ENCODE measurements at places on chromosomes 3 and 15. TPM values are rescaled to one million over a fixed set of nuclear protein-coding genes. Genes with fewer than 3 reads are reported as not detected.

GRCh38 chr3:147391781-147392624, 14.3 kb downstream of the ZIC4 start:
- no peak for DNase-seq

ACP3 gene
- total RNA-seq: 2.0 TPM

DNA sequence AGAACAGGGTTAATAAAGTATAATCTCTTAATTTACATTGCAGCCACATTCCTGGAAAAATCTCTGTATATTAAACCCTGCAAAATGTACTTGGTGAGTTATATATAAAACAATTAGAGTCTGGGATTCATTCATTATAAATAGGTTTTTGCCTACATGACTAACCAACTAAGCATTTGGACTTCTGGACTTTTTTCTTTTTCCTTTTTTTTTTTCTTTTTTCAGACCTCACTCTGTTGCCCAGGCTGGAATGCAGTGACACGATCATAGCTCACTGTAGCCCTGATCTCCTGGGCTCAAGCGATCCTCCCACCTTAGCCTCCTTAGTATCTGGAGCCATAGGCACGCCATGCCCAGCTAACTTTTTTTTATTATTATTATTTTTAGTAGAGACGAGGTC, 4.5 kb downstream of the DNAJC13 start:
- DNase-seq: no peak

CEP19 gene
- total RNA-seq: 1.9 TPM

DNA sequence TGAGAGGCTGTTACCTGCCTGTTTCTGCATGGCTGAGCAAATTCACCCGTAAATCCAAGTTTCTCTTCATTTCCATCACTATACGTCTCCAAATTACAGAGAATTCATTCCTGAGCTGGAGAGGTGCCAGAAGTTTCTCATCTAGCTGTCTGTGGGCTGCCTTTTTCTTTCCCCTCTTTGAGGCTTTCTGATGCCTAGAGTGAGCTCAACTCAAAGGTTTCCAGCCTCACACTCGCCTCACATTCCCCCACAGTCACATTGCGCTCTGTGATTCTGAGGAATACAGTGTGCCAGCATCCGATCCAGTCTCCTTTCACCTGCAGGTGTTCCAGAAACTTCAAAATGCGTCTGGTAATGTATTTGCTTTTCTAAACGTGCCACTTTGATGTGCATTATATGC, 267.2 kb downstream of the MFSD1 start:
- no peak for DNase-seq

MKRN2OS gene
- not detected for total RNA-seq
